B cell (primary cell): ENCODE measurements at places on chromosomes 12 and 14. TPM values are rescaled to one million over a fixed set of nuclear protein-coding genes. Genes with fewer than 3 reads are reported as not detected.

RTN1 gene
- polyA plus RNA-seq: 0.22 and 0.34 TPM in 2 replicates

SLCO1B1 gene
- polyA plus RNA-seq: not detected in 2 replicates

BAG5 gene
- polyA plus RNA-seq: 7.4 and 12.7 TPM in 2 replicates

CERS5 gene
- 32.3 and 39.5 TPM in 2 replicates for polyA plus RNA-seq

PACS2 gene
- polyA plus RNA-seq: 60.6 and 65.6 TPM in 2 replicates

MMP14 gene
- polyA plus RNA-seq: 1.0 and 2.2 TPM in 2 replicates

PLA2G1B gene
- not detected in 2 replicates for polyA plus RNA-seq

CLEC1B gene
- polyA plus RNA-seq: not detected in 2 replicates

ZFHX2 gene
- 0.10 and 0.21 TPM in 2 replicates for polyA plus RNA-seq

PLEKHH1 gene
- 0.25 and 0.37 TPM in 2 replicates for polyA plus RNA-seq

ACRBP gene
- 10.7 and 12.2 TPM in 2 replicates for polyA plus RNA-seq

REP15 gene
- polyA plus RNA-seq: not detected in 2 replicates

IL22 gene
- not detected in 2 replicates for polyA plus RNA-seq

VRTN gene
- polyA plus RNA-seq: not detected in 2 replicates

NCKAP5L gene
- 3.2 and 4.0 TPM in 2 replicates for polyA plus RNA-seq

CYP27B1 gene
- polyA plus RNA-seq: 0.66 and 2.1 TPM in 2 replicates

POTEG gene
- 0.24 TPM in 1 of 2 replicates, not detected in the other for polyA plus RNA-seq

RNASE3 gene
- polyA plus RNA-seq: not detected in 2 replicates

SIX6 gene
- polyA plus RNA-seq: not detected in 2 replicates

BRMS1L gene
- polyA plus RNA-seq: 1.1 and 5.9 TPM in 2 replicates

PPP1R36 gene
- polyA plus RNA-seq: 0.06 TPM in 1 of 2 replicates, not detected in the other

PLEKHG7 gene
- 2.1 and 7.5 TPM in 2 replicates for polyA plus RNA-seq

ATL1 gene
- 1.1 and 2.9 TPM in 2 replicates for polyA plus RNA-seq

POTEM gene
- polyA plus RNA-seq: not detected in 2 replicates

ABCC9 gene
- polyA plus RNA-seq: not detected in 2 replicates

ADAMTS20 gene
- not detected in 2 replicates for polyA plus RNA-seq

NEUROD4 gene
- polyA plus RNA-seq: not detected in 2 replicates

GPR84 gene
- polyA plus RNA-seq: 0.16 and 0.46 TPM in 2 replicates

FLVCR2 gene
- 0.31 and 0.39 TPM in 2 replicates for polyA plus RNA-seq

ACTR6 gene
- 10.1 and 11.1 TPM in 2 replicates for polyA plus RNA-seq

SYT10 gene
- not detected in 2 replicates for polyA plus RNA-seq

NIN gene
- 25.4 and 46.2 TPM in 2 replicates for polyA plus RNA-seq

PZP gene
- polyA plus RNA-seq: not detected in 2 replicates

TRHDE gene
- not detected in 2 replicates for polyA plus RNA-seq

KCNC2 gene
- polyA plus RNA-seq: not detected in 2 replicates

KRT81 gene
- not detected in 2 replicates for polyA plus RNA-seq

ACVRL1 gene
- polyA plus RNA-seq: not detected in 2 replicates

GARIN6 gene
- polyA plus RNA-seq: not detected in 2 replicates

KRT71 gene
- polyA plus RNA-seq: not detected in 2 replicates

GPR137C gene
- 0.06 and 0.22 TPM in 2 replicates for polyA plus RNA-seq

TMEM233 gene
- not detected in 2 replicates for polyA plus RNA-seq

PIK3C2G gene
- polyA plus RNA-seq: not detected in 2 replicates

MIP gene
- polyA plus RNA-seq: not detected in 2 replicates

EID3 gene
- 6.4 and 9.4 TPM in 2 replicates for polyA plus RNA-seq

LHX5 gene
- polyA plus RNA-seq: not detected in 2 replicates

GALC gene
- 4.9 and 8.8 TPM in 2 replicates for polyA plus RNA-seq

SLIRP gene
- polyA plus RNA-seq: 36.7 and 61.2 TPM in 2 replicates

PDE3A gene
- not detected in 2 replicates for polyA plus RNA-seq

TPPP2 gene
- not detected in 2 replicates for polyA plus RNA-seq
